Activated CD8-positive, alpha-beta memory T cell treated with anti-CD3 and anti-CD28 coated beads for 1 hour (primary cell): ENCODE measurements at places on chromosomes 2 and 18.

DNA sequence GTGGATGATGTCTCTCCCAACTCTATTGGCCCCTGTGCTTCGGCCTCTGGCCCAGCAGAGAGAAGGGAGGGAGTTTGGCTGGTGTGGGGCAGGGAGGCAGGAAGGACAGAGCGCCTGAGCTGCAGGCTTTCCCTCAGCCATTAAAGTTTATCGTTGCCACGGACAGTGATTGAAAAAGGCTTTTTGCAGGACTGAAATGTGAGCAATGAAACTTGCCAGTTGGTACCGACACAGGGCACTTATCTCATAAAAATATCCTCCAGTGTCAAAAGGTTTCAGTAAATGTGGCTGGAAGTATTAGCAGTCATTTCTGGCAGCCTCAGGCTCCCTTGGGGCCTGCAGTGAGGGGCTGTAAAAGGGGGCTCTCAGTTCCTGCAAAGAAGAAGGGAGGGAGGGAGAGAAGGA lies 169.2 kb downstream of the GLI2 start:
- DNase-seq: no peak

- DNase-seq: no peak
Measured at GRCh38 chr18:79167526-79168190, 98.5 kb downstream of the ATP9B start.

DNA sequence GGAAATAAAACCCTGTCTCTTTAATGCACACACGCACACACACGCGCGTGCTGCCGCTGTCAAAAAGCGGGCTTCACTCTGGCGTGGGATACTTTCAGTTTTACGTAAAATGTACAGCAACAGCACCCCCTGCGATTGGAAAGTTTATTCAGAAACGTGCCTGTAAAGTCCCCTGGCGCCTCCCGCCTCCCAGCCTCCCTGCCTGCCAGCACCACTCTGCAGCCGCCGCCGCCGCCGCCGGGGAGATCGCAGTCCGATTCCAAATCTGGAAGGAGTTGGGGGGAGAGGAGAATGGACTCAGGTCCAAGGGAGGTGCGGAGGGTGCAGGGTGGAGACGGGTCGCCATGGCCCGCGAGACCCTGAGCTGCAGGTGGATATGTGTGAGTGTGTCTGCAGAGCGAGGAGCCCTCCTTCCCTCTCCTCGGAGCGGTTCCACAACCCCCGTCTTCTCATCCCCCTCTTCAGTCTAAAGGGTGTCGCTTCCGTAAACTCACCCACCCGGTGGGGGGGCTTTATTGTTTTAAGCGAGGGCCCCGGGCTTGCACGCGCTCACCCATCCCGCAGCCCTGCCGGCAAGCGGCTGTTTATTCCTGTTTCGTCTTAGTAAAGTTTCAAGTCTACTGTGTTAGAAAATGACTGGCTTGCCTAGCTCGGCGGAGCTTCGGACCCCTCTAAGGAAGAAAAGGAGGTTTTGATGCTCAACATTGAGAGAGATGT lies 1.8 kb upstream of the BCL11A start:
- DNase-seq: peak; percentile 32

- no peak for DNase-seq
Measured at GRCh38 chr2:134352844-134353243, 99.0 kb downstream of the MGAT5 start.

GRCh38 chr2:173457366-173457765 lies 102.7 kb downstream of the CDCA7 start:
- DNase-seq: no peak

GRCh38 chr18:32469691-32470459 lies 807 bp downstream of the GAREM1 start:
- no peak for DNase-seq

DNA sequence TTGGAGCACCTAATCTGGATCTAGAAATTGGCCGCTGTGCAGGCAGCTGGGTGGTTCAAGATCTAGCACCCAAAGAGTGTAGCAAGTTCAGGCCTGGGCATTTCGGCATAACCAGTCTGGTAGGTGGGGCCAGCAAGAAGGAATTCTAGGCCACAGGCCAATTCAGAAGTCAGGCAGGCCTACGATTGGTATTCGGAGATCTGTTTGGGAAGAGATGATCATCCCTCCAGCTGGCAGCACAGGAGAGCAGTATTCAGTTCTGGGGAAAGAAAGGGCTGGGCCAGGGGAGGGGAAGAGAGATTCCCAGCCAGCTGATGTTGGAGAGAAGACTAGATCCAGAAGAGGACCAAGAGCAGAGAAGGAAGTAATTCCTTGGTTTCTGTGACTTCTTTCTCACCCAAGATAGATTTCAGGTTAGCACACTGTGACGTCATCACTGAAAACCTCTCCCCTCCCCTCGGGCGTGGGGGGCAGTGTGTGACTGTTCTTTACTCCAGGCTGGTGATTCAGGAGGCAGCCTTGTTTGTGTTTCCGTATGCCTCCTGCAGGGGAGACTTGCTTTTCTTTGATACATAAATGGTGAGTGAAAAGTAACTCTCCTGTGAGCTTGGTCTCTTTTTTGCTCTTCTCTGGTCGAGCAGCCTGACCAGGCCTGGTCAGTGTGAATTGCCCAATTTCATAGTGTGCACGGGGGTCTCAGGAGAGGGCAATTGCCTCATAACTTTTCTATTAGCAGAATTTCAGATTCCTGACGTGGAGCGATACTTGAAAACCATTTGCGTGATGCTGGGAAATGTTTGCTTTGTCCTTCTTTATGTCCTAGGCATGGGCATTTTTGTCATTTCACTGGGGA lies 61.1 kb downstream of the MEIS1 start:
- DNase-seq: no peak

GRCh38 chr2:100952512-100952911 lies 49.6 kb upstream of the RPL31 start:
- no peak for DNase-seq

DNA sequence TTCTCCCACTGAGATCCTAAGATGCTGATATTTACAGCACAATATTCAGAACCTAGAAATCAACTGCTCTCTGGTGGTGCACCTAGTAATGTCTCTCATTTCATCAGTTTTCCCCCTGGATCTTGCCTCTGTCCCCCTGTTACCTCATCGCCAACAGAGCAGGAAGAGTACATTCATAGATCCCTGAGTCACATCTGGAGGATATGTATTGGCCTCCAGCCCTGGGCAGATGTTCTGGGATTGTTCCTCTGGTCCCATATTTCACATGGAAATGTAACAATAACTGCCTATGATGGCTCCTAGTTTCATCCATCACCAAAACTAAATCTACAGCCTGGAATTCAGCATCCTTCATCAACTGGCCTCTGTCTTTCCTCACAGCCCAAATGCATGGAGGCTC lies 278.8 kb upstream of the SLC14A2 start:
- no peak for DNase-seq

GRCh38 chr2:138823666-138824065 lies 43.5 kb upstream of the NXPH2 start:
- no peak for DNase-seq

DNA sequence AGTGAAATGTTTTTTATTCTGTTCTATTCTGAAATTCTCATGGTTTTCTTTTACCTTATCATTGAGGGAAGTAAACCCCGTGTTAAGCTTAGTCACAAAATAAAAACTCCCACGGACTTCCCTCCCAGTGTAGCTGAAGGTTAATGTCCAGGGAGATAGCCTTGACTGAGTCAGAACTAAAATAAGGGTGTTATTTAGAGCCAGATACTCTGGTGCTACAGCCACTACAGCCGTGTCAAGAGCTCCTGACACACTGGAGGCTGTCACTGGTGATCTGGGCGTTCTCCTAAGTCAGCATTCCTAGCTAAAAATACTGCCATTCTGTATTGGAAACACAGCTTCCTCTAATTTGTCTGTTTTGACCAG lies 82.0 kb upstream of the RANBP2 start:
- DNase-seq: no peak

DNA sequence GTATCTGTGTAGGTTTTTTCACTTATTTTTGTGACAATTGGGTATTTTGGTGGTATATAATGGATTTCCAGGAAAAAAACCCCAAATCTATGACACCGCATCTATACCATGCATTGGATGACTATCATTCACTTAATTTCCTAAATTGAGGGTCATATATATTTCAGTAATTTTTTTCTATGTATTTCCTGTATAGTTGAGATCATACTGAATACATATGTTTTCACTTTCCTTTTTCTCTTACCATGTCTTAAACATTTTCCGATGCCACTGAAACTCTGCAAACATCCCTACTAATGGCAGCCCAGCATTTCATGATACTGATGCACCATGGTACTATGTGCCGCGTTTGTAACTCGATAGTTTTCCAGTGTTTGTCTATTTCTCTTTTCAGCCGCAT lies 40.4 kb downstream of the CDKL4 start:
- DNase-seq: no peak

DNA sequence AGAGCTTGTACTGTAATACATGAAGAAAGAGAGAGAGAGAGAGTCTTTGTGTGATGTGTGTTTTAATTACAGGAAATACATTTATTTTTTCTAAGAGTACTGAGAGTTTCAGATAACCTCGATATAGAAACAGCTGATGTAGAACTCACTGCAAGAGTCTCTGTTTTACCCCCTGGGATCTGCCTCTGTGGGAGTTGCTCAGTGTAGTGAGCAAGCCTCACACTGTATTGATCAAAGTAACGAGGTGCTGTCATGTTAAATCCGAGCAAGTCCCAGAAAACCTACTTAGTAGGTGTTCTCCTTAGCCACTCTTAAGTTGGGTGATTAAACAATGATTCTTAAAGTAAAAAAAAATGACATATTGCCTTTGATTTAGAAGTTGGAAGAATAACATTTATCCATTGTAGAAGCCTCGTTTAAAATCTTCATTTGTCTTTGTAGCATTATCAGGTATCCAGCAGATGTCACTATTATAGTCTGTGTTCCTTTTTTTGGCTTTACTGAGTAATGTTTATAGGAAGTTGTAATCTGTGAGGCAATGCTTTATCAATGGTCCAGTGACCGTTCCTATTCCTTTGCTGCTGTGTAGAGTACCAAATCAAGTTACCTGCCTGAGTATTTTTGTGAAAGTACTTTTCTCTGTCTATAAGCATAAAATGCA lies 219.0 kb downstream of the MYO3B start:
- DNase-seq: no peak

GRCh38 chr2:63562751-63563150 lies 25.5 kb downstream of the WDPCP start:
- no peak for DNase-seq

DNA sequence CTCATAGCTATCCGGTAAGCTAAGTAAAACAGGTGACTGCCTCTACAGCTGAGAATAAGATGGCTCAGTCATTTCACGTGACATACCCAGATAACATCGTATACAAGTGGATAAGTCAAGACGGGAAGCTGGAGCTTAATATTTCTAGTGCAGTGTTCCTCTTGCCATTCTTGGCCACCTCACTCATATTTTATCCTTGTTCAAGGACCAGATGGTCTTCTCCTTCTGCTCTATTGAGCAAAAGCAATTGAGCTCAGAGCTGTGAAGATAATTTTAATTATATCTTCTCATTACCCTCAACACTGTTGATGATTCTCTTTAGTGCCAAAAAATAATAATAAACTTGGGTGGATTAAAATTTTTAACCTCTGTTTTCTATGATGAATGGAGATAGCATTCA lies 201.1 kb downstream of the DCC start:
- no peak for DNase-seq

DNA sequence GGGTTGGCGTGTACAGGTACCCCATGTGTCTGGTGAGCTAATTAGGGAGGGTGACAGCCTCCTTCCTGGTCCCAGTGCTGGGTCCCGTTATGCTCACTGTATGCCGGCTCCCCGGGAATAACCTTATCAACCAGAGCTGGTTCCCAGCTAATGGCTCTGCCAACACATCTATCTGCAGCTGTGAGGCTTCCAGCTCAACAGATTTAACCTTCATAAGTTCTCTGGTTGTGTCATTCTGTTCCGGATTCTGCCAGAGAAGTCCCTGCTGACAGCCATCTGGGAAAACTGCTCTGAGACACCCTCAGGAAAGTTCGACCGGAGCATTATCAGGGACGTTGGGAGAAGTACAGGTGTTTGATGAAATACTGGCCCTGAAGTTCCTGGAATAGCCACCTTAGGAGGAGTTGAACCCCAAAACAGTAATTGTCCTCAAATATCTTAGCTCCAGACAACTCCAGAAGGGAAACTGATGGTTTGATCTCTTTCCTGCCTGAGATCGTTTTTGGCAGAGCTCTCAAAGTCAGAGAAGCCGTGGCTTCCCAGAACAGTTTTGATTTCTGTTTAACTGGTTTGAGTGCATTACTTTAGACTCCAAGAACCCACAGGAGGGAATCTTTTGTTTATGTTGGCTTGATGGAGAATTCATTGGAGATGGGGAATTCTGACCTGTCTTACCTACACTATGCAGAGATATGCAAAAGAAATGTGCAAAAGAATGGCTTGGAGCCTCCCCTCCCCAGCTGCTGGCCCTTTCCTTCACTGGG lies 39.4 kb upstream of the TXNDC2 start:
- no peak for DNase-seq

DNA sequence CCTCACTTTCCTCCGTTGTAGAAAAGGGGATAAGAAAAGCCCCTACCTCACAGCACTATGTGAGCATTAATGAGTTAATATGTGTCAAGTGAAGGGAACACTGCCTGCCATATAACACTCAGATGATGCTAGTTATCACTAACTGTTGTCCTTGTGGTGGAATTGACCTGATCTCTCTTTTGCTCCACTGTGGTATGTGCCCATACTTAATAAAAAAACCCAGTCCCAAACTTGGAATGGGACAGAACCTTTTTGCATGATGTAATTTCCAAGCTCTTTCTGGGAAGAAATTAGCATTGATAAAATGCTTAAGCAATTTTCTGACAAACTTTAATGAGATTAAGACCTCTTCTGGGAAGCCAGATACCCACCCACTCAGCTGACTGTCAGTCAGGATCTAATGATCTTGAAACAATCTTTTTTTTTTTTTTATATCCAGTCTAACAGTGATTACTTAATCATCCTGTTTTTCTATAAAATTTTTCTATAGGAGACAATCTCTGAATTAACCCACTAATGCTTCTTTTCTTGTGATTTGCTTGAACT lies 158.7 kb downstream of the ZBTB7C start:
- no peak for DNase-seq

- DNase-seq: no peak
Measured at GRCh38 chr2:33477473-33478468, 1.3 kb downstream of the RASGRP3 start.

DNA sequence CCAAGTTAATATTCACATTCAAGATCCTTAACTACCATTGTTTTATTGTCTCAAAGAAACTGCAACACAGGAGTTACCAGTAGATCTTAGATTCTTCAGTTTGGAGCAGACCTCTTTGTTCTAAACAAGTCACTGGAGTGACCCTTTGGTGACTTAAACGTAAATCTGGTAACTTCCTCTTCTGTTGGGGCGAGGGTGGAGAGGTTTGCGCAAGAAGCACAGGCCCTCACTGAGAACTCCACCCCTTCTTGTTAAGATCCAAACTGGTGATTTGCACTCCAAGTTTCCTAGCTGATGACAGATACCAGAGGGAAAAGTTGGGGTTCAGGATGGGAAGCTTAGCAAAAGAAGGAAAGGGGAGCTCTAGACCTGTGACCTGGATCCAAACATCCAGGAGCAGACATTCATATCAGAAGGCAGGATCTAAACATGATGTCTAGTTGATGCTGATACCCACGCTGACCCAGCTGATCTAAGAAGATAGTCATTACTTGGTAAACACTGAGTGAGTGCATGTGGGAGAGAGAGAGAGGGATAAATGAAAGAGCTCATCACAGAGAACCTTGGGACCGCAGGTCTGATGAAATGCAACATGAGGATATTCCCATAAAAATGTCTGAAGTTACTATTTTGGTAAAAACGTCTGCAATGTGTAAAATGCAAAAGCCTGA lies 256.0 kb downstream of the CDH20 start:
- DNase-seq: no peak
